ENCODE measurements at places on chromosomes 5 and 9.

- DNase-seq, result no peak
These were observed 138.1 kb upstream of the COL5A1 start for GRCh38 chr9:134503301-134504105.

- no peak for DNase-seq
These were observed 16.6 kb downstream of the SH3PXD2B start for GRCh38 chr5:172437445-172438318.

DNA sequence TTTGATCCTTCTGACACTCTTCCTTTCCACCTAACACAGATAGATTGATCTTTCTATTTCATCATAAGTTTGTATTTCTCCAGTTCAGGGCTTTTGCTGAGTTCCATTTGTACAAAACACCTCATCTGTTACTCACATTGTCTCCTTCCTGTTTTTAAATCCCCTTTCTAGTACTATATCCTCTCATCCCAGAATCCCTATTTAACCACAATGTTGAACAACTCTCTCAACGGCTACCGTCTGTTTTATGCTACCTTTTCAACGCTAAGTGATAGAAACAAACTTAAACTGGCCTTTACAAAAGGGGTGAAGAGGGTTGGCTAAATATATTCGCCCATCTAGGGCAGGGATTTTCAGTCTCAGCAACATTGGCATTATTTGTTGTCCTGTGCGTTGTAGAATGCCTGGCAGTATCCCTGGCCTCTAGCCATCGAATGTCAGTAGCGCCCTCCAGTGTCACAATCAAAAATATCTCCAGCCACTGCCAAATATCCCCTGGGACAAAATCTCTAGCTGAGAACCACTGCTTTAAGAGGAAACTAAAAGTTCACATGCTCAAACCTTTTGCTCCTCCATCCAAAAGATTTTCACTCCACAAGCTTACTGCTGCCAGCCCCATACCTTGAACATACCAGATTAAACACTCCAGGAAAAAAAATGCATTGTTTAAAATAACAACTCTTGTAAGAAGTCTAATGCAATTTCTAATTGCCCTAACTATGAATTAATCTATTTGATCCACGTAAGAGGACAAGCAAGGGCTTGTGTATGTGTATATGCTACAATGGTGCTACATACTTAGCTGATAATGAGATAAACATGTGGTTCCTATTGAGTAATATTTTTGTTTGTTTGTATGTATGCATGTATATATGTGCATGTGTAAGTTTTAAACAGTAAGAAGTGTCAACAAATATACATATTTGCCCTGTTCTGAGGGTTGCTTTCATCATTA, 344.0 kb downstream of the PTPRD start:
- no peak for DNase-seq

DNA sequence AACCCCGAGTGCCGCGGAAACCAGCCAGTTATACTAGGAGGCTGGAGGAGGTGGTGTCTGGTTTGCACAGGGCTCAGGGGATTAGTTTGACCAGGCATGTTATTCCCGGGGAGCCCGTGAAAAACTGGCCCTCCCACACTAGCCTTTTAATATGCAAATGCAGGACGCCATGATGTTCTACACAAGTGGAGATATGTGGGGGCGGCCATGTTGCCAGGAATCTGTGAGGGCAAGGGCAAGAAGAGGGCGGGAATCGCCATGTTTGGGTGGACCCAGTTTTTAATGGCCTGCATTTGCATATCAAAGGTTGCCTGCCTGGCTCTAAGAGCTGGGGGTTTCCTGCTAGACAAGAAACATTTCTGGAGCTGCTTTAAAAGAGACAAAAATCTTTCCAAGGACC, 940.7 kb downstream of the CDH18 start:
- no peak for DNase-seq

DNA sequence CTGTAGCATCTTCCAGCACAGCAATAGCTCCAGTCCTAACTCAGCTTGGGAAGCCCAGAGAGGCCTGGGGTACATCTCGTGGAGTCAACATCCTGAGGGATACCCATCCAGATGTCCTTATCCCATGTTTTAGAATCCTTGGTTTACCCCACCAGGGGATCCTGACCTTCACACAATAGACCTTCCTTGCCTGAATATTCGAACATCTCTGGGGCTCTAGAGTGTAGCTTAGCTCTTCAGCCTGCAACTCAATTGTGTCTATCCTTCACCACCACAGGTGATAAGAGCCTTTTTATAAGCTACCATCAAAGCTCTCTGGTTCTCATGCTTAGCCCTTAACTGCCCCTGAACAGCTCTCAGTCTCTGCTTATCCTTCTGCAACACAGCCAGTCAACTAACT, 7.5 kb upstream of the RALGPS1 start:
- DNase-seq, result no peak

GRCh38 chr9:96026655-96027213, 151.2 kb downstream of the ERCC6L2 start:
- DNase-seq, result no peak

DNA sequence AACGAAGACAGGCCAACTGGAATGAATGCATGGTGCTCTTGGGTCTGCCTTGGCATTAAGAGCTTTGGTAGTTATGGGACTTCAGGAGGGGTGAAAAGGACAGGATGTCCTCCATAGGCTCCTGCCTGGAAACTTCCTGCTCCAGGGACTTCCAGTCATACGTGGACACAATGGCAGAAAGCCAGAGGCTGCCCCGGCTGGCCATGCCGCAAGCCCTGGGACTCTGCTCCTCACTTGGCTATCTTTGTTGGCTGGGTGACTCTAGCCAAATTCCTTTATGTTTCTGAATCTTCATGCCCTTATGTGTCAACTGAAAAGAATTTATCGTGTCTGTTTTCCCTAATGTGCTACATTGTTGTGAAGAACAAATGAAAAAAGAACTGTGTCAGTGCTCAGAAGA, 136.9 kb downstream of the SIL1 start:
- peak; percentile 33 for DNase-seq

- DNase-seq, result no peak
These were observed 31.9 kb downstream of the FAM219A start for GRCh38 chr9:34426347-34427074.

DNA sequence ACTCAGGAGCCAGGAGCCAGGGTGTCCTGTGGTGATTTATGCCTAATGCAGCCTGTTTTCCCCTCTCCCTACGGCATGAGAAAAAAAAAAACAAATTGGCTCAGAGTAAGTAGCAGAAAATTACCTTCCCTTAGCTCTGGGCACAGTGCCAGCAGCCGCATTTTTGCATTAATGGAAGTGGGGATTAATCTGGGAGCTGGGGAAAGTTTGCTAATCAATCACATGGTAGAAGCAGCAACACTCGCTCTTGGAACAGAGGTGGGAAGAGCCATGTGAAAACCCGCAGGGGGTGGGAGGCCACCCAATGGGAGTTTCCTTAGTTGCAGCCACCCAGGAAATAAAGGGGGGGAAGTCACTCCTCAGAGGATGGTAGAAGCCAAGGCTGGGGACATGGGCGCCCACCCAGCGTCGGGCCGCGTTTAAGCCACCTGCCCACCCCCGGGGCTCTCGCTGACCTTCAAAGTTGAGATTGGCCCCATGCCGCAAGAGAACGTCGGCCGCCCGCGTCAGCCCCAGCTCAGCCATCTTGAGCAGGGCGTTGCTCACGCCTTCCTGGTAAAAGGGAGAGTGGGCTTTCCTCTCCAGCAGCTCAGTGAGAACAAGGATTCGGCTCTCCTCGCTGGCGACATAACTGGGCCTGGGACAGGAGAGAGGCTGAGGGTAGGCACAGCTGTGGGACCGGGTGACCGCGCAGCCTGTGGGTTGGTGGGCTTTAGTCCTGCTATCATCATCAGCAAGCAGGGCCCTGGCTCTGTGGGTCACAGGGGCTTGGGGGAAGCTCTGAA, 1.7 kb downstream of the ASB6 start:
- DNase-seq, result no peak

GRCh38 chr9:128011071-128011817, 30.5 kb upstream of the EEIG1 start:
- no peak for DNase-seq

DNA sequence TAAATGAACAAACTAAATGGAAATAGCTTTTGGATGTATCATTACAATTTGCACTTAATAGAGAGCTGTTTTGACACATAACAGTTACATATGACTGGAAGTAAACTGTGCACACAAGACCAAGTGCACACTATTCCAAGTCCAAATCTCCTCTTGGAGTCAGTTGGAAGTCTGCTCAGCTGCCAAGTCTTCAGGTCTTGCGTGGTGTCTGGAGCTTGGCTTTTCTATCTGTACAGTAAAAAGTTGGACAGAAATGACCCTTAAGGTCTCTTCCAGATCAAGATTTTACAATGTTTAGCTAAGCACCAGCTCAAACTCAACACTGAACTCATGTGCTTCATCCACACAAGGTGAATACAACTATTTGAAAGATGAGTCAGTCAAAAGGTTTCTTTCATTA, 456.9 kb downstream of the RASEF start:
- DNase-seq, result no peak

DNA sequence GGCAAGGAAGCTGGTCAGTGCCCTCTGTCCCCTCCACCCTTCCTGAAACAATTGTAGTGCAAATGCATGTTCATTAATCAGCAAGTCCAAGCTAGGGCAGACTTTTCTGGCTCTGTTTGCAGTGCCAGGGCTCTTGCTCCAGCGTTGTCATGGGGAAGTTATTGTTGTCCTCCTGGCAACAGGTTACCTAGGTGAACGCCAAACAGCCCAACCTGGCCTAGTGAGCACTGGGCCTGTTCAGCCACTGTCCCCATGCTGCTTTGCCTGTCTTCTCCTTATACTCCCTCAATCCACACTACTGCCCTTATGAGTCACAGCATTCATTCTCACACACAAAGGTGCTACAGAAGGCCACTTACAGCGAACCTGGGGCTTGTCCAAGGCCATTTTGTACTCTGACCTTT, 34.5 kb upstream of the GLIS3 start:
- no peak for DNase-seq

DNA sequence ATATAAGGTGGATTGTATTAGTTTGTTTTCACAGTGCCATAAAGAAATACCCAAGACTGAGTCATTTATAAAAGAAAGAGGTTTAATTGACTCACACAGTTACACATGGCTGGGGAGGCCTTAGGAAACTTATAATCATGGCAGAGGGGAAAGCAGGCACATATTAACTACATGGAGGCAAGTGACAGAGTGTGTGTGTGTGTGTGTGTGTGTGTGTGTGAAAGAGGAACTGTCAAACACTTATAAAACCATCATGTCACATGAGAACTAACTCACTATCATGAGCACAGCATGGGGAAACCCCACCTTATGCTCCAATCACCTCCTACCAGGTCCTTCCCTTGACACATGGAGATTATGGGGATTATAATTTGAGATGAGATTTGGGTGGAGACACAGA, 118.6 kb downstream of the SPEF2 start:
- DNase-seq, result no peak

GRCh38 chr9:80131627-80132026, 559.9 kb downstream of the TLE4 start:
- DNase-seq, result no peak

- DNase-seq, result peak; percentile 89
These were observed 42.3 kb upstream of the MOCS2 start for GRCh38 chr5:53151713-53152458.

- no peak for DNase-seq
These were observed 176.6 kb downstream of the GABBR2 start for GRCh38 chr9:98532147-98532546.

GRCh38 chr5:98839469-98840383, 66.3 kb downstream of the RGMB start:
- no peak for DNase-seq

GRCh38 chr5:141875795-141876627, 2.2 kb downstream of the PCDH1 start:
- DNase-seq, result no peak

DNA sequence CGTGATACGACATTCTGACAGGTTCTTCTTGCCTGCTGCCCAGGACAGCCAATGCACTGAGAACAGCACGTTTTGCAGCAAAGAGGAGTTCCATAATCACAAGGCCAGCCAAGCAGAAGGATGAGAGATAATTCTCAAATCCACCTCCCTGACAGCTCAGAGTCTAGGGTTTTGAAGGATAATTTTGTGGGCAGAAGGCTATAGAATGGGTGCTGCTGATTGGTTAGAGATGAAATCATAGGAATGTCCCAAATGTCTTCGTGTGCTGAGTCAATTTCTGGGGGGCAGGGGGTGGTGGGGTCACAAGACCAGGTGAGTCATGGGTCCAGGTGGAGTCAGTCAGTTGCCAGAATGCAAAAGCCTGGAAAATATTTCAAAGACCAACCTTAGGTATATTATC, 175.5 kb upstream of the SLC30A5 start:
- no peak for DNase-seq

- no peak for DNase-seq
These were observed 115.5 kb upstream of the RANBP3L start for GRCh38 chr5:36417221-36417620.

DNA sequence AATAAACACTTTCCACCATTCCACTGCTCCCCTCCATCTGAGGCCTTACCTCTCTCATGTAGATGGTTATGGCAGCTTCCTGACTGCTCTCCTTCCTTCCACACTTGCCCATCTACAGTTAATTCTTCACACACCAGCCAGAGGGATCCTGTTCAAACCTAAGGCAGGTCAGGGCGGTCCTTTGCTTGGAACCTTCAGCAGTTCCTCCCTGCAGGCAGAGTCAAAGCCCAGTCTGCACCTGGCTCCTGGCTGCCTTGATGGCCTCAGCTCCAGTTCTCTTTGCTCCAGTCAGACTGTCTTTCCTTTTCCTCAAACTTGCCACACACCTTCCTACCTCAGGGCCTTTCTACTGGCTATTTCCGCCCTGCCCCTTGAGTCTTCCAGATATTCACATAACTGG, 30.2 kb upstream of the NR3C1 start:
- DNase-seq, result no peak

DNA sequence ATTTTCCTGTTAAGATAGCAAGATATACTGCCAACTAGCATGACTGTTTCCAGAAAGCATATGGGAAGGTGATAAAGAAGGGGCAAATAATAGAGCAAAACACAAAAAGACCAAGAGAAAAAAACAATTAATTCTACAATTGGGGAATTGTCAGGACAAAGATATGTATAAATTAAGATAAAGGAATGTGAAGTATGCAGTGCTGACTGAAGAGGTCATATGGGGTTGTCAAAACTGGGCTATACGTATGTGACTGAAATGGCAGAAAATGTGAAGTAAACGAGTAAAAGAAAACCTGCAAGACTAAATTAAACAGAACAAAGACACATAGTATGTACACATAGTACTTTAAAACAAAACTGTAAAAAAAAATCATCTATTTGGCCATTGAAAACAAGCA, 222.3 kb downstream of the ARL15 start:
- DNase-seq, result no peak

- DNase-seq, result no peak
These were observed 913.2 kb upstream of the TYRP1 start for GRCh38 chr9:11779971-11780370.

GRCh38 chr5:173228639-173229381, 6.2 kb downstream of the NKX2-5 start:
- DNase-seq, result no peak

GRCh38 chr9:137956688-137957385, 79.3 kb downstream of the CACNA1B start:
- no peak for DNase-seq

GRCh38 chr9:89794918-89795317, 190.1 kb downstream of the GADD45G start:
- no peak for DNase-seq

- no peak for DNase-seq
These were observed 69.3 kb downstream of the KIAA1958 start for GRCh38 chr9:112555844-112556482.

- DNase-seq, result no peak
These were observed 338.6 kb downstream of the TMEM38B start for GRCh38 chr9:106032978-106033377.

GRCh38 chr9:87699835-87700234, 26.1 kb upstream of the CTSL start:
- DNase-seq, result no peak

Measured in stromal cell of bone marrow (primary cell).